ENCODE measurements at places on chromosomes 12 and 14.

GRCh38 chr14:103765526-103765925 is 49.9 kb downstream of the ZFYVE21 start:
- no peak for DNase-seq

GRCh38 chr12:123614531-123614930 is 12.6 kb downstream of the DDX55 start:
- DNase-seq: no peak

DNA sequence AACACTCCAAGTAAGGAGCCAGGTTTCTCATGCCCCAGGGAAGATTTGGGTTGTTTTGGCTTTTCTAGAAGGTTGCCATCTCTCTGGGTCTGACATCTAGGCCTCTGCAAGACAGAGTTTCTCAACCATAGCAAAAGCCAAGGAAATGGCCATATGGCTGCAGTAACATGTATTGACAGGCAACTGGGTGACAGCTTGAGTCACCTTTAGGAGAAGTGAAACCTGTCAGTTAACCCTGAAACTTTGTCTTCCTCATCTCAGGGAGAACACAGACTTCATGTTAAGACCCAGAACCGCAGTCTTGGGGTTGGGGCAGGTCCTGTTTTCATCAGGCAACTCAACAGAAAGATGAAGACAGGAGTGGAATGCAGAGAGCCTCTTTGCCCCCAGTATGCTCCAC is 46.0 kb upstream of the PLBD1 start:
- DNase-seq: no peak

- DNase-seq: no peak
Observed at GRCh38 chr12:6567112-6567670, 900 bp downstream of the NOP2 start.

- DNase-seq: no peak
Observed at GRCh38 chr12:92045852-92046251, 99.8 kb downstream of the BTG1 start.

DNA sequence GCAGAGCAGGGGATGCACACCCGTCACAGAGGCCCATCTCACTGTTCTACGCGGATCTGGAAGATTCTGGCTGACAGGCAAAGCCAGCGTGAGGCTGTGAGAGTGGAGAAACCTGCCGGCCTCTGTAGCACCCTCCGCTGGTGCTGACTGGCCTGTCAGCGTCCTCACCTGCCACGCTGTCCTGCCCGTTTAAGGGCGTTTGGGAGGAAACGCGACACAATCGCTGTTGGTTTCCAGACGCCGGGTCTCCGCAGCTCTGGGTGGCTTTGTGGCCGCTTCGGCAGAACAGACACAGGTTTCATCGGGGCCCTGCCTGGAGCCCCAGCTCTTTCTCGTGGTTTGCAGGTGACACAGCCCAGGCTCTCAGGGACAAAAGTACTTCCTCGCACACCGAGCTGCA is 70.6 kb downstream of the NOC4L start:
- no peak for DNase-seq
